ENCODE measurements at places on chromosomes 4 and X. TPM values are rescaled to one million over a fixed set of nuclear protein-coding genes. Genes with fewer than 3 reads are reported as not detected.

- peak; percentile 19 for DNase-seq
Observed at GRCh38 chrX:131827935-131828334, 195.2 kb upstream of the STK26 start.

- DNase-seq = no peak
Observed at GRCh38 chr4:154019811-154020210, 230.9 kb upstream of the SFRP2 start.

HTN1 gene
- not detected for polyA plus RNA-seq

GRCh38 chrX:9456250-9457074 lies 8.4 kb upstream of the TBL1X start:
- no peak for DNase-seq

- no peak for DNase-seq
Observed at GRCh38 chr4:12926189-12927066, 557.7 kb downstream of the RAB28 start.

XPNPEP2 gene
- 0.74 TPM for polyA plus RNA-seq

KLHL4 gene
- polyA plus RNA-seq = not detected

DNA sequence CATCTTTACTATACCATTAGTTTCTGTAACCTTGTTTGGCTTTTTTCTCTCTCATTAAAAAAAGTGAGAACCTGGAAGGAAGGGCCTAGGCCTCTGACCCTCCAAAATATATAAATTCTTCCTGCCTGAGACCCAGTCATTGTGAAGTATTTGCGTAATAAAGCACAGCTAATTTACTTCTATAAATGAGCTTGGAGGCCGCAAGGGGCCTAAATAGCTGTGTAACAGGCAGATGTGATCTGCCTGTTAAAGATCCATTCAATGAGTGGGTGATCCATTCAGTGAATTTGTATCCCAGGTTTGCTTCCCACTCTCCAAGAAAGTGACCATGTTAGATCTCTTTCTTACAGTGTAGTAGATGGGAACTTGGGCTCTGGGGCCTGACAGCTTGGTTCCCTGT lies 595 bp upstream of the PYURF start:
- peak; percentile 49 for DNase-seq

DNA sequence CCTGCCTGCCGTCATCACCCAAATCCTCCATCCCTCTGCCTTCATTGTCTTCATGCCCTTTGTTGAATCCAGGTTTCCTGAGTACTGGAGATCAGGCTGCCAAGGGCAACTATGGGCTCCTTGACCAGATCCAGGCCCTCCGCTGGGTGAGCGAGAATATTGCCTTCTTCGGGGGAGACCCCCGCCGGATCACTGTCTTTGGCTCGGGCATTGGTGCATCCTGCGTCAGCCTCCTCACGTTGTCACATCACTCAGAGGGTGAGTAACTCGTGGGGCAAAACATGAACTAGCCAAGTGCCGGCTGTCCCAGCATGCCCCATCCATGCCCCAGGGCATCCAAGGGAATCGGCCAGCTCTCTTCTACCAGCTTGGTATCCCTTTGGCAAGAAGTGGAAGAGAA lies 19.4 kb downstream of the NLGN3 start:
- DNase-seq = no peak

DNA sequence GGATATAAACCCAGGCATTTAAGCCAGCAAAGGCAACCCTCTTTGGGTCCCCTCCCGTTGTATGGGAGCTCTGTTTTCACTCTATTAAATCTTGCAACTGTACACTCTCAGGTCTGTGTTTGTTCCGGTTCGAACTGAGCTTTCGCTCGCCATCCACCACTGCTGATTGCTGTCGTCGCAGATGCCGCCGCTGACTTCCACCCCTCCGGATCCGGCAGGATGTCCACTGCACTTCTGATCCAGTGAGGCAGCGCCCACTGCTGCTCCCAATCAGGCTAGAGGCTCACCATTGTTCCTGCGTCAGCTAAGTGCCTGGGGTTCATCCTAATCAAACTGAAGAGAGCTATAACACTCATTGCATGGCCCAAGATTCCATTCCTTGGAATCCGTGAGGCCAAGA lies 49.2 kb downstream of the ENOPH1 start:
- DNase-seq = no peak

GRCh38 chrX:147494365-147494764 lies 417.4 kb upstream of the FMR1 start:
- DNase-seq = no peak
